ENCODE measurements at places on chromosomes 1 and 21.

GRCh38 chr1:182794676-182795201, 5.2 kb downstream of the NPL start:
- DNase-seq: no peak

DNA sequence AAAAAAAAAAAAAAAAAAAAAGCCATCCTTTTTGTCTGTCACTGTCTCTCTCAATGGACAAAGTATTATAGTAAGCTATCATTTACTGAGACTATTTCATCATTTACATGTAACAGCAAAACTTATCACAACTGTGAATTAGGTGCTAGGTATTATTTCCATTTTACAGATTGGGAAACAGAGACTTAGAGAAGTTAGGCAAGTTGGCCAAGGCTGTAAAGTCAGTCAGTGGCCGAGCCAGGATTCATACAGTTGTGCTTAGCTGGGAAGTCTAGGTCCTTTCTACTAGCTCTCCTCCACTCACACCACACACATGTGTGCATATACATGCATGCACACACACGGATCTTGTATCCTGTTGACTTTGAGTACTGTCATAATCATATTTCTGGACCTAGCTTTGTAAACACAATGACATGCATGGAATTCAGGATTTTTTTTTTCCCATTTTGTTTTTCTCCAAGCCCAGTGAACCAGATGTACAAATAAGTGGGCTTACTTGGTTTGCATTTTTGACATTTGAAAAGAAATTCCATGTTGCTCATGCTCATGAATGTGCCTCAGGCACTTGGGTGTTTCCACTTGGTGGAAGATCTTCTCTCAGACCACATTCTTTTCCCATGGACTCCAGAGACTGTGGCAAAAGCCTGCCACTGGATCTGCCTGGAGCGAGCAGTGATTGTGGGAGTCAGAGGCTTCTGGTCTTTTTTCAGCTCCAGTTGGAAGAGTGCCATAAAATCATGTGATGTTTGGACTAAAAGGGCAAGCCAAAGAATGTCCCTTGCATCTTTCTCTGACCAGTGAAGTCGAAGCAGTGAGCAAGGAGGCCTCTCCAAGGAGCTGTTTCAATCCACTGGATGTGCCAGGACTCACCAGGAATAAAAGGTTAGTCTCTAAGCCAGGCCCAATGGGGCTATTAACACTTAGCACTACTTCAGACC, 61.7 kb upstream of the DNAJC6 start:
- DNase-seq: peak; percentile 99

- DNase-seq: no peak
Observed at GRCh38 chr21:38760762-38761155, 45.0 kb upstream of the ETS2 start.

DNA sequence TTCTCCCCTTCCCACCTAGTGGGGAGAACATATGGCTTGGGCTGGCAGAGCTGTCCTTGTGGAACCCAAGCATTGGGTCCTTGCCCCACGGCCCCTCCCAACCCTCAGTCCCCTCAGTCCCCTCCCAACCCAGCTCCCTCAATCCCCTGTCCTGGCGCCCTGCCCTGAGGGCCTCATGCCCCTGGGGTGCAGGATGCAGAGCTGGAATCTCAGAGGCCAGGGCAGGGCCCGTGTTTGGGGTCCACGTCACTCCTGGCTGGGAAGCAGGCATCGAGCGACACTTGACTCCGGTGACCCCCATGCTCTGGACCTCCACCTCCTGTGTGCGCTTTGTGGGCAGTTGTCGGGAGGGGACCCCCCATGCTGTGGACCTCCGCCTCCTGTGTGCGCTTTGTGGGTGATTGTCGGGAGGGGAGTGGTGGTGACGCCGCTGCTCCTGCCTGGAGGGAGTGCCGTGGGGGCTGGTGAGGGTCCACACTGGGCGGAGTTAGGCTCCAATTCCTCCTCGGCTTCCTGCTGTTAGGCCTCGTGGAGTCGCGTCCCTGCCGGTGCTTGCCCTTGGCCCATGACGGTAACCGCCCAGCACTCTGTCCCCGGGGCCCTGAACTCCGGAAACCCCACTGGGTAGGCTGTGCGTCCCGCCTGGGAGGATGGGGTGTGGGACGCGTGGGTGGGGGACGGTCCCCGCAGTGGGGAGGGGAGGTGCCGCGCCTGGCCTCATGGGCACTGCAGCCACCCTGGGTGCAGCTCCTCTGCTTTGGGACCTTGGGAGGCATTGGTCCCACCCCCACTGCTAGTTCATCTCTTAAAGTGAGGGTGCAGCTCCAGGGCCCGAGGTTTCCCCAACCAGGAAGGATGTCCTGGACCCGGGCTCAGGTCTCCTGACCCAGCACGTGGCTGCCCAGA, 31.2 kb downstream of the SLX9 start:
- no peak for DNase-seq

DNA sequence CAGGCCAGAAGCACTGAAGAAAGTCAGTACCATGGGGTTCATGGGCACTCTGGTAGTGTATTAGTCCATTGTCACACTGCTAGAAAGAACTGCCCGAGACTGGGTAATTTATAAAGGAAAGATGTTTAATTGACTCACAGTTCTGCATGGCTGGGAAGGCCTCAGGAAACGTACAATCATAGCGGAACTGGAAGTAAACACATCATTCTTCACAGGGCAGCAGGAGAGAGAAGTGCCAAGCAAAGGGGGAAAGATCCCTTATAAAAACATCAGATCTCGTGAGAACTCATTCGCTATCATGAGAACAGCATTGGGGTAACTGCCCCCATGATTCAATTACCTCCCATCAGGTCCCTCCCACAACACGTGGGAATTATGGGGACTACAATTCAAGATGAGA, 20.2 kb upstream of the ROR1 start:
- no peak for DNase-seq

- DNase-seq: no peak
Observed at GRCh38 chr1:25999041-25999800, 1.4 kb upstream of the PAFAH2 start.

DNA sequence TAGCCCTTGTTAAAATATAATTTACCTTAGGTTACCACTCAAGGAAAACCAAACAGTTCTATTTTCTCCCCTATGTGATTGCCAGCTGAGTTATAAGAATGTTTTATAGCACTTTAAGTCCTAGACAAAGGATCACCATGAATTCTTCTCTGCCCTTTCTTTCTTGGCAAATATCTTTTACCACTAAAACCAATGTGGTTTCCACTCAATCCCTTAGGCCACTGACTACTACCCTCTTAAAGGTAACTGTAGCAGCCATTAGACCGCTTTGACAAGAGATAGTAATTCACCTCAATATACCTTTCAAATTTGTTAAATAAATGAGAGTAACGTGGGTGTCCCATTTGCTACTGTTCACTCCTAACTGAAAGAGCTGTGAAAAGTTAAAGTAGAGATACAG, 307.9 kb upstream of the PRMT6 start:
- DNase-seq: no peak

GRCh38 chr1:25563330-25564215, 20.2 kb downstream of the LDLRAP1 start:
- DNase-seq: no peak

DNA sequence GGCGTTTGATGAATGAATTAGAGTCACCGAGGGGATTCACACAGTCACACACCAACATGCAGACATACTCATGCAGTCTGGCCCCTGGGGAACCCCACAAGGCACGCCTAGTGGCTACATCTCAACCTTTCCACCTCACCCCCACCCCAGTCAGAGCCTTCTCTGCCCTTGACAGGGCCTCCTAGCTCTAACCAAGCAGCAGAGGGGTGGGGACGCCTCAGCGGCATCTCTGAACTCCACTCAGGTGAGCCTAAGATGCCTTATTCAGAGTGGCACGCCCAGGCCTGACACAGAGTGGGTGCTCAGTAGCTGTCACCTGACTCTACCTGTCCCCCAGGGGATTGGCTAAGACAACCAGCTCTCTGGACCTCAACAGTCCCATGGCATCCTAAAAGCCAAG, 3.7 kb upstream of the SDC3 start:
- DNase-seq: no peak

- no peak for DNase-seq
Observed at GRCh38 chr1:204509186-204509635, 7.0 kb upstream of the MDM4 start.

DNA sequence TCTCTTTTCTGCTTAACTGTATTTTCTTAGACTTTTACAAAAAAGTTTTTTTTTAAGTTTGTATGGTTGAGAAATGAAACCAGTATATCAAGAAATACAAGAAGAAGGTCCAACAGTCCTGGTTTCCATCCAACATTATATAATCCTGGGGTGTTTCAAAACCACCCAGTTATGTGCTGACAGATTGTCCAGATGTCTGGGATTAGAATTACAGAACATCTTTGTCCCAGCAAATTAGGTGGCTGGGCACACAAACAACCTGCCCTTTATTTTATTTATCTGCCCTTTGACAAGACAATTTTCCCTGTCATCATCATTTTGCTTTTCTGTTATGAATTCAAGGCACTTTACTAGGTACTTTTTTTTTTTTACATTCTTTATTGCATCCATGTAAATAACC, 622.1 kb downstream of the PLPP3 start:
- DNase-seq: no peak

DNA sequence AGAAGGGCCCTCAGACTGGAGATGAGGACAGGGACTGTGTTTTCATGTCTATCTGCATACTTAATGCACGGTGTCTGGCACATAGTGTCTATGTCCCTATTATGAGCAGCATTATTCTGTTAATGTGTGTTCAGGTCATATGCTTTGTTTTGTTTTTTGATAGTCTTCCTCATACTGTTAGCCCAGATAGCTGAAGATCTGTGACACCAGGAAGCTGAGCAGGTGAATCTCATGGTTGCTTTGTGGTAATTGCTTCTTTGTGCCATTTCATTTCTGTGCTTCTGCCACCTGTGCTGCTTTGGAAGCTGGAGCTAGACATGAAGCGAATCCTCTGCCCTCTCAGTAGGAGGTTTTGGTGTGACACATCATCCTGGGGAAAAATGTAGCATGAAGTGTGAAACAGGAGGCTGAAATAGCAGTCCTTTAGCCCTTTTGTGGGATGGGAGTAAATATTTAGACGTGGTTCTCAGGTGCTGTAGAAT, 15.8 kb downstream of the SMAP2 start:
- no peak for DNase-seq

DNA sequence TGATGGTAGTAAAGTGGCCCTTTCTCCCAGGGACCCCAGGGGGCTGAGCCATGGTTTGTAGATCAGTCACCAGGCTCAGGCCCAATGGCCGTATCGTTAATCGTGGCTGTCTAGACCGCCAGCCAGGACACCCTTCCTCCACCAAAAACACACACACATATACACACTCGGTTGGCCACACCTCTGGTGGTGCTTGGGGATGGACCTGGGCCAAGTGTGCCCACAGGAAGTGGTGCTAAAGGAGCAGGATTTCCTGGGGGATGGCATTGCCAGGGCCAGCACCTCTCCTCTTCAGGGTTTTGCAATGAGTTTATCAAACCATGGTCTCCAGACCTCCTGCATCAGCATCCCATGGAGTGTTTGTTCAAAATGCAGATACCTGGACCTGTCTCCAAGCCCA, 36.2 kb downstream of the CITED4 start:
- DNase-seq: no peak

DNA sequence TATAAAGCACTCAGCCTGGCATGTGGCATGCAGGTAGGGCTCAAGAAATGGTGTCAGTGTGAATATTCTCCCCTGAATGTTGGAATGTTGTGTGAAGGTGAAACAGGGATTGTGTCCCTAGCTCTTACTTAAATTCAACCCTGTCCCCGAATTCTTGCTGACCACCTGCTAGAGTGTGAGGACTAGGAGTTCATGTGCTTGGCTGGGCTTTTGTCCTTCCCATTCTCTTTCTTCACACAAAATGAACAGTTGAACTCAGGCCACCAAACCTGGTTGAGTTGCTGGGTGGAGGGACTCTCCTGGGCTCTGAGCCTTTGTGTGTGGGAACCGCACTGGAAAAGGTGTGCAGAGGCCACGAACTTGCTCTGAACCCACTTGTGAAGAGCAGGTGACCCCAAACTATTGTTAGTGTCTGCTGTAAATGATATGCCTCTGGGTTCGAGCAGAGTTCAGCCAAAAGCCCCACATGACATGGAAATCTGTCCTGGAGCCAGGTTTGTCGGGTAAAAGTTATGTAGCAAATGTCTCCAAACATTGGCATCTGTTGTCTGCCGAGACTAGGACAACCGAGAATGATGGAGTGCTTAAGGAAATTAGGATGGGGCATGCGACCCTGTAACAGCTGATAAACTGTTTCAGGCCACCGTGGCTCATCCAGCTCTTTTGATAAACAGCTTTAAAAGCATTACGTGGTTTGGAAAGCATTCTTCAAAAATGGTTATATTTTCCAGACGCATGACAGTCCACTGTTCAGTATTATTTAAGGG, 144.2 kb downstream of the DHRS3 start:
- peak; percentile 84 for DNase-seq

DNA sequence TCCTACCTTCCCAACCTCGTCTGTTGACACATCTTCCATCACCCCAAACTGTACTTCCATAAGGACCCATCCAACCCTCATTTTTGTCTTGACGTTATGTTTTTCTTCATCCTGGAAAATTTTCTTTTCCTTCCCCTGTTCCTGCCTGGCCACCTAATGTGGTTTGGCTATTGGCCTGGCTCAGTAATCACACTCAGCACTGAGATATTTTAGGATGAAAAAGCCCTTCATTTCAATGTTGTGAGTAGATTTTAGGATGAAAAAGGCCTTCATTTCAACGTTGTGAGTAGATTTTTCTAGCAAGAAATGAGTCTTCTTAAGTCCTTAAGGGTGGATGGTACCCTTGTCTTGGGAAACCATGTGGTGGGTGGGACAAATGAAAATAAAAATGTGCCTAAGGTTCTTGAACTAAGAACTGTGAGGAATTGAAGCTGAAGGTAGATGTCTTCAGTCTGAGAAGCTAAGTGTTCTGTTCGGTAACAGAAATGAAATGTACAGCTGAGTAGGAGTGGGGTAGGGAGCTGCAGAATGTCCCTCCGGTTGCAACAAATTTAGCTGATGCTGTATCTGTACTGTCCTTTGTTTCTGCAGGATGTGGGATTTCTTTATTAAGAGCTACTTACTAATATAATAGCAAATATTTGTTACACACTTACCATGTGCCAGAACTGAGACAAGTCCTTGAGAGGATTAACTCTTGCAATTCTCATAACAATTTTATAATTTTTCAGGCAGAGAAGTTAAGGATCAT, 36.1 kb downstream of the DNTTIP2 start:
- DNase-seq: no peak

DNA sequence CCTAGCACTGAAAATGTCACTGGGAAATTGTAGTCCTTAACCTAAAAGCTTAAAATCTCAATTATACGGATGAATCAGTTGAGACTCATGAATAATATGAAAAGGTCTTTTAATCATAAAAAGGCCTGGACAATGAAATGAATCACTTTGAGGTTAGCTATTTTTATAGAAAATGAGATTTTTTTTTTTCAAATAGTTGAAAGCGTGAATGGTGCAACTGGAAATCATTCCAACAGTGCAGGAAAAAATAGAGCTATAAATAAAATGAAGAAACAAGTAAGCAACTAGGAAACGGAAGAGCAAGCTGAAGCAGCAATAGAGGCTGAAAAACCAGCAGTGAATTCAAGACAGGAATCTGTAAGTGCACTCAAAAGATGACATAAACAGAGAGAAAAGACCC, 142.9 kb downstream of the BACH1 start:
- no peak for DNase-seq

DNA sequence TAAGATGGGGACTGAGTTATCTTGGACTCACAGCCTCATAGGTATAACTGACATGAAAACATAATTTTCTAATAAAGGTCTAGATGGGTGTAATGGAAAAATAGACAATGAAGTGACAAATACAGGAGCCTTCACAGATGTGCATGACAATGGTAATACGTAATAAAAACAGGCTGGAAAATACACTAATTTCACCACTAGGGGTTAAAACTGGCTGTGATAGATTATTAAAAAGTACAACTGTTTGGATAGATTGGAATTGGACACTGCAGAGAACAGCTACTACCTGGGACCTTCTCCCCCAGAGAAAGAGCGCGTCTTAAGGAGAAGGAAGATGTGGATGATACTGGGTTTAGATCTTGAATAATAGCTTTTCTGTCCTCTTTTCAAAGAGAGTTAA, 9.8 kb downstream of the KAZN start:
- DNase-seq: no peak
